Fibroblast of lung (primary cell): ENCODE measurements at places on chromosomes 4 and X. TPM values are rescaled to one million over a fixed set of nuclear protein-coding genes. Genes with fewer than 3 reads are reported as not detected.

- DNase-seq = no peak
Measured at GRCh38 chr4:176752191-176752749, 40.5 kb downstream of the VEGFC start.

The ITIH6 gene
- total RNA-seq = not detected in 2 replicates

The XG gene
- 1.3 and 4.1 TPM in 2 replicates for total RNA-seq

DNA sequence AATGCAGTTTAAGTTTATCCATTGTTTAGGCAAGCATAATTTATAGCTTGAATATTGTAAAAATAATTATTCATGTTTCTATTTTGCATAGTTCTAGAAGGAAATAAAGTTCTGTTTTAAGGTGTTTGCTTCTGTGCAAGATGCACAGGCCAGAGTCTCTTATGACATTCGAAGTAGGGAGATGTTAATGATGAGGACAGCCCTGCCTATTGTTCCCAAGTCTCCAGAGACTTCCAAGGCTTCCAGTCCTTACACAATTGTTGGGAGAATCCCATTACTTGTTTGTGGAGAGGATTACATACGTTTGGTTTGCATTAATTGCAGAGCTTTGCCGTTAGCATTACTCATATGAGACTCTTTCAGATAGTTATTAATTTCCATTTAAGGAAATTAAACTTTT, 96.2 kb upstream of the ANK2 start:
- DNase-seq = no peak

The HS3ST1 gene
- not detected in 2 replicates for total RNA-seq

- DNase-seq = no peak
Measured at GRCh38 chr4:4524364-4524763, 17.5 kb downstream of the STX18 start.

The DGKK gene
- not detected in 2 replicates for total RNA-seq

DNA sequence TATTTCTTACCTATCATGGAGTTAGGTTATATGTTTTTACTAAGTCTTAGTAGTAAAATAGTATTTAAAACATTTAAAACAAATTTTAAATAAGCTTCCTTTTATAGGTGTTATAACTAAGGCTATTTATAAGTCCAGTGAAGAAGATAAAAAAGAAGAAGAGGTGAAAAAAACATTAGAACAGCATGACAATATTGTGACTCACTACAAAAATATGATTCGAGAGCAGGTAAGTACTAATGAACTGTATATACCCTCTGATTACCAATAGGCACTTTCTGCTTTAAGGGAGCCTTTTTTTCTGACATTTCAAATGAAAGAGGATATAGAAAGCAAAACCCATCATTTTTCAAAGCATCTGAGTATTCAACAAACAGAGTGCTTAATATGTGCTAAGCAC, 76.6 kb downstream of the USO1 start:
- DNase-seq = no peak

DNA sequence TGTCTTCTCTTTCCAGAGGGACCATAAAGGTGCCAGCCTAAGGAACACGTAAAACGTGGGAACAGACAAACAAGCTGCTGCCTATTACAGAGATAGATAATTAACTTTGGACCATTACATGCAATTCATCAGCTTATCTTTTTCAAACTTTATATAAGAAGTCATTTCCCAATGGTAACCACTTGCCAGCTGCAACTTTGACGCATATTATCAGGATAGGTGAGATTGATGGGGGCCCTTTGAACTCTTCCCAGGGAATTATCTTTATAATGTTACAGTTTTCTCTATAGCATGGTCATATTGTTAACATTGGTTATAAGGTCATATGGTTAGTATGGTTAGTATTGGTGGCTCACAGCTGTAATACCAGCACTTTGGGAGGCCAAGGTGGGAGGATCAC, 94.1 kb upstream of the BMP2K start:
- no peak for DNase-seq

The TIMP1 gene
- total RNA-seq = 460 and 845 TPM in 2 replicates

The LRAT gene
- under 0.01 TPM in 2 replicates for total RNA-seq

GRCh38 chrX:446245-446644, 59.5 kb upstream of the PPP2R3B start:
- DNase-seq = no peak

The CCKAR gene
- total RNA-seq = under 0.01 and 0.83 TPM in 2 replicates

DNA sequence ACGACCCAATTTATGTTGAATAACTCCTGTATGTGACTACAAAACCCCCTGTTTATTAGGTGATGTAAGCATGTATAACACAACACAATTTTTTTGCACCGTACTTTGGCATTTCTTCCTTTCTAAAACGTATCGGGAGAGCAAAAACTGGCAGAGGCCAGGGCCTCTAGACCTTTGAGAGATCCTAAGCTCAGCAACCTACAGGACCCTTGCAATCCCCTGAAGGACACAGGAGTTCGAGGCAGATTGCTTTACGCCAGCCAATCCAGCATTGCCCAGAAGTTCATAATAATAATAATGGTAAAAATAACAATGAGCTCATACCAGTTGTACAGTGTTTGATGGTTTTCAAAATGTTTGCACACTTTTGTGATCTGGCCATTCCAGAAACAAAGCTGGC, 7.7 kb downstream of the NKX3-2 start:
- DNase-seq = no peak

GRCh38 chrX:154013614-154014360, 5.9 kb downstream of the IRAK1 start:
- peak; percentile 31 for DNase-seq

DNA sequence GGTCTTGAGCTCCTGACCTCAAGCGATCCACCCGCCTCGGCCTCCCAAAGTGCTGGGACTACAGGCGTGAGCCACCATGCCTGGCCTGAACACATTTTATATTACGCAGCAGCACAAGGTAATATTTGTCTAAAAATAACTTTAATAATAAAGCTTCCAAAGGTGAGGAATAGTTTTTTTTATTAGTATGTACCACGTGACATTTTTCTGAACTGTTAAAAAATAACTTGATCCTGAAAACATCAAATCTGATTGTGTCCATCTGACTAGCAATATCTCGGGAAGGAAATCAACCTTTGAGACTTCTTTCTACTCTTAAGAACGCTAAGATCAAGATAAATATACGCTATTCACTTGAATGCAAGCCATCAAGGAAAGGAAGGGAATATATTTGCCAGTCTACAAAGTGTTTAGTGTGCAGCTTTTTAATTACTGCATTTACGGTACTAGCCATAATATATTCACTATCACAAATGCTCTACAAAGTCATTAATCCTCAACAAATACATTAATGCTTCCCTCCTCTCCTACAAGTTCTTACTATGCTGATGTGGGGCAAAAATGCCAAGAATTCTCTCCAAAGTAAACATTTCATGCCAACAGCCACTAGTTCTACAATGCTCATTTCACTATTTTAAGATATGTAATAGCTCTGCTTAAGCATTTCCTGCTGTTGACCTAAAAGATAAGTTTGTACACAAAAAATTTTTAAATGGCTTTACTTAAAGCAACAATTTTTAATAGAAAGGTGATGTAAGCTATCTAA, 143.6 kb downstream of the APBB2 start:
- no peak for DNase-seq

- no peak for DNase-seq
Measured at GRCh38 chr4:57137261-57137660, 27.1 kb upstream of the IGFBP7 start.

DNA sequence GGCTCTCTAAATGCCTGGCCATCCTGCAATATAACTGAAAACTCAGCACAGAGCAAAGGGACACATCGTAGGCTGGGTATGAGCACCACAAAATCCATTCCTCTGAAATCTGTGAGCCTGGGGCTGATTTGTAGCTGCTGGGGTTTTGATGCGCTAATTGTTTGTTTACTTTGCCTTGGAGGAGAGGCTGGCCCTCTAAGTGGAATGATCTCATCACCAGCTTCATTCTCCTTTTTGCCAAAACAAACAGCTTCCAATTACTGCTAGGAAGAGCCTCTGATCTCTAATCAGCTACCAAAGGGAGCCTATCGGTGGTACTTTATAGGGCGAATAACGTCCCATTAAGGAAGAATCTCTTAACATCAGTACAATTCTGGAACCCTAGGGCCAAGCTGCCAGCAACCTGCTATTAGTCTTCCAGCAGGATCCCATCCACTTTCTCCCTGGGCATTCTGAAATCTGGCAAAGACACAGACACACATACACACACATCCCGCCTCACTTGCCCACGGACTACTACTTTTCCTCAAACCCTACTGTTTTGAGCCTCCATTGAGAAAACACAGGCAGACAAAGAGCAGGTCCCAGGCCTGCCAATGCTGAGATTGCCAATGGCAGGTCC, 5.8 kb downstream of the ANOS1 start:
- DNase-seq = peak; percentile 11

GRCh38 chrX:29561417-29561816, 653.9 kb upstream of the MAGEB2 start:
- DNase-seq = no peak

The UGT8 gene
- under 0.01 TPM in 1 of 2 replicates, not detected in the other for total RNA-seq

GRCh38 chr4:124334119-124334518, 378.4 kb downstream of the ANKRD50 start:
- peak; percentile 94 for DNase-seq

The CLDN22 gene
- total RNA-seq = under 0.01 TPM in 1 of 2 replicates, not detected in the other

GRCh38 chr4:14452001-14452400, 550.3 kb upstream of the CPEB2 start:
- DNase-seq = no peak

- no peak for DNase-seq
Measured at GRCh38 chr4:73692701-73693100, 47.7 kb upstream of the CXCL8 start.
